Stimulated activated CD4-positive, alpha-beta T cell treated with anti-CD3 and anti-CD28 coated beads, TNF-alpha, amount 100 ng/mL, for 48 hours (primary cell): ENCODE measurements at places on chromosomes 1 and 21.

DNA sequence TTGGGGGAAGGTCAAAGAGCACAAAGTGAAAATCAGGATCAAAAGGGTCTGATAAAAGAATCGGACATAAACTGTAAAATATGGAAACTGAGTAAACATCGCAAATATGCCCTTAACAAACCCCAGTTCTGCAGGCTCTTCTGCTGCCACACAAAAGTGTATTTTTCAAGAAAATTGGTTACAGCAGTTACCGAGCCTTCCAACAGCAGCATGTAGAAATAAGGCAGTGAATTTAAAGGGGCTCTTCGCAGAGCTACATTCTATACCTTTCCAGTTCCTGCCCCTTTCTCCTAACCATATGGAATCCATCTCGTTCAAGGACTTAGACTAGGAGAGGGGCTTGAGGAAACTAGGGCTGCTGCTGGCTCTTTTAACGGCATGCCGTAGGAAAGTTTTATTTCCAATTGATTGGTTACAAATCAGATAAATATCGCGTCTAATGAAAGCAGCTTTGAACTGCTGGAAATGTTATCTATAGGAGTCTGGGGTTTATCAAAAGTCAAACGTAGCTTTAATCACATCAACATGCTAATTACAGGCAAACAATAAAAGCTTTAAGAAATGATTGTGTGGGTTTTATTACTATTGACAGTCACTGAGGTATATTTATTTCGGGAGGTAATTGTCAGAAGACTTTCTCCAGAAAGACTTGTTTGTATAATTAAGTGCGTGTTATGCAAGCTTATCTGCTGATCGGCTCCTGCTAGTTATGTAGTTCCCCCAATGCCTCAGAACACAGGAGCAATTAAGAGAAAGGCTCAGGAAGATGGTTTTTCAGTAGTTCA, 59.1 kb downstream of the GORAB start:
- no peak for DNase-seq

DNA sequence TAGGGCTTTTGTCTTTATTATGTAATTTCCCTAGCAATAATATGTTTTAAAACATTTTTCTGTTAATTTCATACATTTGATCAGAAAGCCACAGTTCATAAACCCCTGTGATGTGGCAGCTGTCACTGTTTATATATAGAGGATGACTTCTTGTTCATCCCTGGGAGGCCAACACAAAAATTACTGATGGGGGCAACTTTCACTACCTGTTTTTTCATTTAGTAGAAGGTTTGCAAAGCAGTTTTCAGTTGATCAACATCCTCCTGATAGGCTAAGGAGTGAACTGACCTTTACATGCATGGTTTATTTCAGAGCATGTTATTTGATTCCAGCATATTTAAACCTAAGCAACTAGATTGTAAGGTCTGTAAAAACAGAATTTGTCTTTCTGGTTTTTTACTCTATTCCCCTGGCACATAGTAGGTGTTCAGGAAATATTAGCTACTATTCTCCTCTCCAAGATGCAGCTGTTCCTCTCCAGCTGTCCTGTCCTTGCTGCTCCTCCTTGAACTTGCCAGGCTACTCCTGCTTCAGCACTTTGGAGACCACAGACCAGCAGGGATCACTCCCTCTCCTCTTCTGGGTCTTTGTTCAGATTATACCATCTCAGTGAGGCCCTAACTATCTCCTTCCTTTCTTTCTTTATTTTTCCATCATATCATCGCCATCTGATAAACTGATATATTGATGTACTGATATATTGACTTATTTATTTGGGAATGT, 54.7 kb downstream of the ROR1 start:
- DNase-seq: no peak

- DNase-seq: no peak
These were observed 62.9 kb downstream of the CLSTN1 start for GRCh38 chr1:9760824-9761223.

DNA sequence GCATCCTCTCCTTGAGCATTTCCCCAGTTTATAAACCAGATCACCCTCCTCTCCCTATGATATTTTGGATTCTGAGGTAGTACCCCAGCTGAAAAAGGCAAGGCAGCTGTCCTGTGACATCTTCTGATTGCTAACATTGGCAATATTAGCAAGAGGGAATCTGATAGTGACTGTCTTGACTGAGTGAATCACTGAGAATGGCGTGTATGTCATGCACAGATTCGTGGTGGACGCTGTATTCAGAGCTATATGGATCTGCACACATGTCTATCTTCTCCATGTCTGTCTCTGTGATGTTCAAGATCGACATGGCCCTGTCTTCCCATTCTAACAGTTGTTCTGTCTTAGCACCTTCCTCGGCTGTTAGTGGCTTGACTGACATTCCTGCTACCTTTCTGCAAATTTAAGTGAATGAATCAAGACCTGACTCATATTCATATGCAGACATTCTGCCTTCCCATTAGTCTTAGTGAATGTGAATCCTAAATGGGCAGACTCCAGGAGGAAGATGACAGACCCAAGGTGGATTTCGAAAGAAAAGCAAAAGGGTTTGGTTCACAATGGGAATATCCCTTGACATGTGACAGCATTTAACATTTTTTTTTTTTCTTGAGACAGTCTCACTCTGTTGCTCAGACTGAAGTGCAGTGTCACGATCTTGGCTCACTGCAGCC, 97.7 kb downstream of the PGBD5 start:
- DNase-seq: no peak

GRCh38 chr1:904310-904950, 19.3 kb upstream of the SAMD11 start:
- DNase-seq: peak; percentile 79

DNA sequence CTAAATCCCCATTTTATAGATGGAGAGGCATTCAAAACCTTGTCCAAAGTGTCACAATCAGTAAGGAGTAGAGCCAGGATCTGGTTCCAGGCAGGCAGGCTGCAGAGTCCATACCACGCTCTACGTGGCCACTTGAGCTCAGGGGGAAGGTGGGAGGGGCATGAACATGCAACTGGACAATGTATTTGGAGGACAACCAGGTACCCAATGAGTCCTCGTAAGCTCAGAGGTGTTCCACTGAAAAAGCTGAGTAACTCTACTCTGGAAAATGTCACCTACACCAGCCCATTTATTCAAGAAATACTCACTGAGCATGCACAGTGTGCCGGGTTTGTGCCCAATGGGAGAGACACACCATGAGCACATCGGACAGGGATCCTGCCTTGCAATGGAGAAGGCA, 11.2 kb upstream of the GUCA2B start:
- no peak for DNase-seq
